ENCODE measurements at places on chromosomes 3 and 15.

DNA sequence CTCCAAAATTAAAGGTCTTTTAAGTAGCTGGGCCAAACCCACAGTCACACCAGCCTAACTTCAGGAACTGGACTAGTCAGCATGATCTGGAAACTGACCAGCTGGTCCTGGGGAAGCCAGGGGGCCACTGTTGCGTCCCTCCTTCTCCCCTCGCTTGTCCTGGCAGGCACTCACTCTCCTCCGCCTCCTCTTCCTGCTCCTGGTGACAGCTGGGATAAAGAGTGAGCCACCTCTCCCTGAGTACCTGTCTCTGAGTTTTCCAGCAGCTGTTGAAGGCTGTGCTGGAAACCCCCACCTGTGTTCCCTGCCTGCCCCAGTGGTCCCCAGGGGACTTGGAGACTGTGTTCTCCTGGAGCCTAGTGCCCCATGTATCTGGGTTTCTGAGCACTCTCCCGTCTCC lies 56.0 kb downstream of the FGD5 start:
- H3K27ac ChIP-seq = no peak overlapping the region
- H3K4me1 ChIP-seq = peaks cover 9% of the 10 kb centered on the region
- H3K4me3 ChIP-seq = no peak overlapping the region
- DNase-seq = no peak

DNA sequence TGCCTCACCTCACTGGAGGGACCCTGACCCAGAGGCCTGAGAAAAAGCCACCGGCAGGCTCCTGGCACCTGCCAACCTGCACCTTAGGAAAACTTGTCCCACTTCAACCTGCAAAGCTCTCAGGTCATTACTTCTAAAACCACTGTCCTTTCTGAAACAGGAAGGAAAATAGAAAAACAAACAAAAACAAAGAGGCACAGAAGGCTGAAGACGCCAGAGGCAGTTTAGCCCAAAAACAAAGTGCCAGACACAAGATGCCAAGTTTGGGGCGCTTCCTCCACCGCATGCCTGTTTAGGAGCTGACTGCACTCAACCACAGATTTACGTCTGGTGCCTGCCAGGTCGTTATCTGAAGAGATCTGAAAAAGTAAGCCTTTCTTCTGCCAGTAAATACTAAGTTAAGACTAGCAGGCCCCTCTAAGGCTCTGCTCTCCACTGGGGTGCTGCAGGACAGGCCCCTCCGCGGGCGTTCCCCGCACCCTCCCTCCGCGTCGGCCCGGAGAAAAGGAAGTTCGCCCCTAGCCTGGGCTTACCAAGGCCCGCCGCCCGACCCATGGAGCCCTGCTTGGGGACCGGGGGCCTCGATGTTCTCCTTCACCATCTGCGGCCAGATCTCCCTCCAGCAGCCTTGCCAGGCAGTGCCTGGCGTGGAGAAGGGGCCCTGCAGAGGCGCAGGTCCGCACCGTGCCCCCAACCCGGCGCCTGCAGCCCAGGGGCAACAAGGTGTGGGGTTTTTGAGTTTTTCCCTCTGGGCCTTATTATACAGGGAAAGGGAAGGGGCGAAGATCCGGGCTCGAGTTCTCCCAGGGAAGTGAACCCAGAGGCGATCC lies 1.3 kb downstream of the GOLGA8A start:
- peaks cover 31% of the 10 kb centered on the region for H3K36me3 ChIP-seq
- H3K4me3 ChIP-seq = peak overlapping the region; percentile 84
- DNase-seq = peak; percentile 20
- H3K27ac ChIP-seq = peak overlapping the region; percentile 62

GRCh38 chr3:59327376-59327808 lies 277.6 kb upstream of the CFAP20DC start:
- no peaks in the 10 kb centered on the region for H3K4me1 ChIP-seq
- H3K27ac ChIP-seq = peak overlapping the region; percentile 7
- DNase-seq = no peak
- no peak overlapping the region for H3K4me3 ChIP-seq
- no peaks in the 10 kb centered on the region for H3K27me3 ChIP-seq

- no peaks in the 10 kb centered on the region for H3K4me1 ChIP-seq
- no peak overlapping the region for H3K27ac ChIP-seq
- H3K4me3 ChIP-seq = no peak overlapping the region
- no peak for DNase-seq
Measured at GRCh38 chr3:122948408-122948807, 79.2 kb downstream of the SEMA5B start.

DNA sequence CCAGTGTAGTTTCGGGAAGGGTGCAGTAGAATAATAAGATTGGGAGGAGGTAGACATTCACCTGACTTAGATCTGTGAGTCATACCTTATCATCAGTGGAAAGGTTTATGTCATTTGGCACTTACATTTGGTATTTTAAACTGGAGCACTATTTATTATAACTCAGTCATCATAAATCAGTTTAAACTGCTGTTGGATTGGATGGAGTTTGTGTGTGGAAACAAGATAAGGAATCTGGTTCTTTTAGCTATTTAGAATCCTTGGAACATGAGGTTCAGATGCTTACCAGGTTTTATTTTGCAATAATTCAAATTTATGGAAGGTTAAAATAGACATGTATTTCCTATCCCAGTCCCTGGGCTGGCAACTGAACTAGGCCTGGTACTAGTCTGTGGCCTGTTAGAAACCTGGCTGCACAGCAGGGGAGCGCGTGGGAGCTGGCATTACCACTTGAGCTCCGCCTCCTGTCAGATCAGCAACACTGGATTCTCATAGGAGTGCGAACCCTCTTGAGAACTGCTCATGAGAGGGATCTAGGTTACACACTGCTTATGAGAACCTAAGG lies 34.5 kb downstream of the ZFAND6 start:
- DNase-seq = peak; percentile 18
- peak overlapping the region; percentile 8 for H3K4me3 ChIP-seq
- H3K27ac ChIP-seq = peak overlapping the region; percentile 52
- peaks cover 5% of the 10 kb centered on the region for H3K36me3 ChIP-seq

- H3K36me3 ChIP-seq = peaks cover 6% of the 10 kb centered on the region
- no peak overlapping the region for H3K4me3 ChIP-seq
- H3K4me1 ChIP-seq = no peaks in the 10 kb centered on the region
- no peak overlapping the region for H3K27ac ChIP-seq
- H3K27me3 ChIP-seq = peaks cover 5% of the 10 kb centered on the region
- DNase-seq = no peak
Measured at GRCh38 chr3:54067055-54067698, 55.2 kb upstream of the CACNA2D3 start.

- H3K36me3 ChIP-seq = no peaks in the 10 kb centered on the region
- no peaks in the 10 kb centered on the region for H3K27me3 ChIP-seq
- H3K4me1 ChIP-seq = no peaks in the 10 kb centered on the region
- no peak overlapping the region for H3K27ac ChIP-seq
Measured at GRCh38 chr3:161879470-161879869, 382.9 kb downstream of the OTOL1 start.

GRCh38 chr3:39149059-39149455 lies 4.3 kb downstream of the CSRNP1 start:
- H3K27ac ChIP-seq = peak overlapping the region; percentile 96
- peaks cover 75% of the 10 kb centered on the region for H3K4me1 ChIP-seq
- H3K27me3 ChIP-seq = peaks cover 2% of the 10 kb centered on the region
- H3K4me3 ChIP-seq = peak overlapping the region; percentile 98
- peaks cover 79% of the 10 kb centered on the region for H3K36me3 ChIP-seq
- DNase-seq = no peak

DNA sequence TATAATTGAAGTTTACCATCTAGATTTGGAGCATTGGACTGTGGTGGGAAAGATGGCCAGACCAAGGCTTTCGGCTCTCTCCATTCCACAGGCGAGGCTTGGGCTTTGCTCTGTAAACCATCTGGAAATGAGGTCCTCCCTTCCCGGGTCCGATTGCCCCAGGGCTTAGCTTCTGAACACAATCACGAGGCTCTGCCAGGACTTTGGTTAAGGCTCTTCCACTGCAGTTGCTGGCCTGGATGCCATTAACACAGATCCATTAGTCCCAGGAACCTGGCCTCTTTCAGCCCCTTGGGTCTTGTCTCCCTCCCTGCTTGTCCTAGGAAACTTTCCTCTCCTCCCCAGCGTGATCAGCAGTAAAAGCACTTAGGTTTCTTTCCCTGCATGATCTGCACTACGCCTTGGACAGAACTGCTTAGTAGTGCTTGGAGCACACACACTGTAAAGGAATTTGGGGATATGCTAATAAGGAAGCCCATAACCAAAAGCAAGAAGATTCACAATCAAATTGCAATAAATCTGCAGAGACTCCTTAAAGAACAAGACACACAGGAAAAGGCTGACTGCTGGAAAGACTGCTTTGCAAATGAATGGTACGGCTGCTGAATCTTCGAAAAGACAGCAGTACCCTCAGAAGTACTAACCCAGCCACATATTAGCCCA lies 154.3 kb downstream of the ECT2 start:
- no peaks in the 10 kb centered on the region for H3K4me1 ChIP-seq
- no peak overlapping the region for H3K27ac ChIP-seq
- H3K4me3 ChIP-seq = no peak overlapping the region
- H3K27me3 ChIP-seq = peaks cover 2% of the 10 kb centered on the region

DNA sequence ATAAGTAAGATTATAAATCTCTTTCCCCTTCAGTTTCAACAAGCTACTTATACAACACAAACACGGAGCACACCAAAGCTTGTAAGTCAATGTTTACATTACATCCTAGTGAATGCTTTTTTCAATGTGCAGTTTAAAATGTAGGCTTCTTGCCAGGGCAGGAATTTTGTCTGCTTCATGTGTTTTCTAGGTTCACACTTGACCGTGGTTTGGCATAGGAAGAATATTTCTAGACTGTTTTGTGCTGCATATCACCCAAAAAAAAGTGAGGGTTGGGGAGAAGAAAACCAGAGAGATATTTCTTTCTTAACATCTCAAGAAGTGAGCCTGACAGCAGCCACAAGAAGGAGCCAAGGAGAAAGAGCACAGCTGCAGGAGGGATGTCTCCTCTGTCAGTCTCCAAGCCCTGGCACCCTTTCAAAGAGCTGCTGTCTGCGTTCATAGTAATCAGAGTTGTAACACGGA lies 255.8 kb downstream of the MEIS2 start:
- no peaks in the 10 kb centered on the region for H3K36me3 ChIP-seq
- no peaks in the 10 kb centered on the region for H3K4me1 ChIP-seq
- peaks cover 13% of the 10 kb centered on the region for H3K27me3 ChIP-seq
- H3K27ac ChIP-seq = no peak overlapping the region
- H3K4me3 ChIP-seq = no peak overlapping the region

- peaks cover 6% of the 10 kb centered on the region for H3K27me3 ChIP-seq
- no peak for DNase-seq
- H3K27ac ChIP-seq = no peak overlapping the region
- no peak overlapping the region for H3K4me3 ChIP-seq
Measured at GRCh38 chr15:95394186-95395067, 936.1 kb upstream of the NR2F2 start.

GRCh38 chr3:9955067-9955502 lies 2.9 kb upstream of the PRRT3 start:
- peaks cover 22% of the 10 kb centered on the region for H3K4me1 ChIP-seq
- no peaks in the 10 kb centered on the region for H3K36me3 ChIP-seq
- DNase-seq = no peak
- H3K27ac ChIP-seq = no peak overlapping the region

DNA sequence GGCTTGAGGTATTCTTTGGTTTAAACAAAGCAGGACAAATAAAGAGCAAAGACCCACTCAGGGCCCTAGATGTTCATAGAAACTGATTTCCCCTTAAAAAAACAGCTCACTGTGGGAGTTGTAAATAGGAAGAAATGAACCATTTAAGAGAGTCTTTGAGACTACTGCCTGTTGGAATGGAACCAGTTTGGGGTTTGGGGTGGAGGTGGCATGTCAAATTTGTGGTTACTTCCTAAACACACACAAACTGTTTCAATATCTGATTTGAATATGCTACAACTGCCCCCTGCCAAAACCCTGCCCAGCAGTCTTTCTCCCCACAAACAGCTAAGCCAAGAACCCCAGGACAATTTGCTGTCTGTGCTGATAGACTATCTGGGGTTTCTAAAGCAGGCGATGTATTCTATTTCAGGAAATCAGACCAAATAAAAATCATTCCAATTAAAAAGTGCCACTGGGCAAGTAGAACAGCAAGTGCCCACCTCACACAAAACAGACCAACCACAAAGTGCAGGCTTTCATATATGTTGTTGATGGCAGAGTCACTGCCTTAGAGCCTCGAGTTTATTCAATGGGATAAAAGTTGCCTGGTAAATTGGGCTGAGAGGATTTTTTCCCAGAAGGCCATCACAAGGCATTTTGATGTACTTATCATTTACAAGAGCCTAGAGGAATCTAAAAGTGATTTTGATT lies 293.9 kb upstream of the PROK2 start:
- H3K27ac ChIP-seq = no peak overlapping the region
- no peak overlapping the region for H3K4me3 ChIP-seq
- no peaks in the 10 kb centered on the region for H3K36me3 ChIP-seq
- H3K4me1 ChIP-seq = peaks cover 44% of the 10 kb centered on the region
- no peak for DNase-seq
- H3K27me3 ChIP-seq = peaks cover 5% of the 10 kb centered on the region

DNA sequence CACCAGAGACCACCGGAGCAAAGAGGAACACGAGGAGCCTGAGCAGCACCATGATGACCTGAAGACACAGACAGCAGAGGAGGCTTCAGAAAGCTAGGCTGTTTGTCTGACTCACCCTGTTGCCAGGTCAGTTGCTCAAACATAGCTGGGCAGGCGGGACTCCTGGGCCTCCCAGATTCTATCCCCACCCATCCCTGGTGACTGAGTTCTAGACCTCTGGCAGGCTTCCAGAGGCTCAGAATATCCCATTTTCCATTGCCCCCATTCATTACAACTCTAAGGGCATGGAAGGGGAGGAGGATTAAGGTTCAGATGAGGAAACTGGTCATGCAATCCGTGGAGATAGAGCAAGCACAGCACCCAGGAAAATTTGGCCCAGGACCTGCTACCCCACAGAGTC lies at the start of gene CDHR4:
Gene CDHR4 (minus strand): TSS at position 113 of the 400 bp plus-strand sequence. CDS start 61 bp downstream, at position 52.
- H3K4me3 ChIP-seq = no peak within 1 kb of the TSS
- H3K4me1 ChIP-seq = peaks cover 15% of the 10 kb centered on the region
- DNase-seq = no peak
- H3K36me3 ChIP-seq = no peaks in the 10 kb centered on the region
- peaks cover 12% of the 10 kb centered on the region for H3K27me3 ChIP-seq

DNA sequence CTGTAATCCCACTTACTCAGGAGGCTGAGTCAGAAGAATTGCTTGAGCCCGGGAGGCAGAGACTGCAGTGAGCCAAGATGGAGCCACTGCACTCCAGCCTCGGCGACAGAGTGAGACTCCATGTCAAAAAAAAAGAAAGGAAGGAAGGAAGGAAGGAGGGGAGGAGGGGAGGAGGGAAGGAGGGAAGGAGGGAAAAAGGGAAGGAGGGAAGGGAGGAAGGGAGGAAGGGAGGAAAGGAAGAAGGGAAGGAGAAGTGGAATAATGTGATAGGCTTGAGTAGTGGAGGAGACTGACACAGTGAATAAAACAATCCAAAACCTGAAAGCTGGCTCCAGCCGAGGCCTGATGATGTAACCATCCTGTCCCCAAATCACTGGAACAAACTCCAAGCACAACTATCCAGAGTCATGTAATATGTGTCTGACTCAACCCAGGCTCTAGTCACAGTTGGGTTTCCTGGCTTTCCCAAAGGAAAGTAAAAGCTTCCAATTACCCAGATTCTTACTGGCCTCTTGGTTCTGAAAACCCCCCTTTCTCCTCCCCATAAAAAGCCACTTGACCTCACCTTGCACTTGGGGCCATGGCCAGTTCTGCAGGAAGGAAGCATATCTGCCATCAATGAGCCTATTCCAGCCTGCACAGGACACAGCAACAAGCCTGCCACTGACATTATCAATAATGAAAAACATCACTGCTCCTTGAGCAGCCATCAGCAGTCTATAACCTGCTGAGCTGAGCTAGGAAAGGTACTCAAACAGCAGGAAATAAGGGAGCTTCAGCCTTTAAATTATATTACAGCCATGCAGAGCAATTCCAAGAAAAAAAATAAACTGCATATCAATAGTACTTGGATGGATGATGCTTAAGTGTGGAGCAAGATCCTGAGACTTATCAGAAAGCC lies 48.3 kb downstream of the MB21D2 start:
- H3K27me3 ChIP-seq = peaks cover 5% of the 10 kb centered on the region
- no peak overlapping the region for H3K27ac ChIP-seq
- no peaks in the 10 kb centered on the region for H3K4me1 ChIP-seq
- DNase-seq = no peak
- no peaks in the 10 kb centered on the region for H3K36me3 ChIP-seq
